T-cell (primary cell): ENCODE measurements at places on chromosomes 6 and 20.

DNA sequence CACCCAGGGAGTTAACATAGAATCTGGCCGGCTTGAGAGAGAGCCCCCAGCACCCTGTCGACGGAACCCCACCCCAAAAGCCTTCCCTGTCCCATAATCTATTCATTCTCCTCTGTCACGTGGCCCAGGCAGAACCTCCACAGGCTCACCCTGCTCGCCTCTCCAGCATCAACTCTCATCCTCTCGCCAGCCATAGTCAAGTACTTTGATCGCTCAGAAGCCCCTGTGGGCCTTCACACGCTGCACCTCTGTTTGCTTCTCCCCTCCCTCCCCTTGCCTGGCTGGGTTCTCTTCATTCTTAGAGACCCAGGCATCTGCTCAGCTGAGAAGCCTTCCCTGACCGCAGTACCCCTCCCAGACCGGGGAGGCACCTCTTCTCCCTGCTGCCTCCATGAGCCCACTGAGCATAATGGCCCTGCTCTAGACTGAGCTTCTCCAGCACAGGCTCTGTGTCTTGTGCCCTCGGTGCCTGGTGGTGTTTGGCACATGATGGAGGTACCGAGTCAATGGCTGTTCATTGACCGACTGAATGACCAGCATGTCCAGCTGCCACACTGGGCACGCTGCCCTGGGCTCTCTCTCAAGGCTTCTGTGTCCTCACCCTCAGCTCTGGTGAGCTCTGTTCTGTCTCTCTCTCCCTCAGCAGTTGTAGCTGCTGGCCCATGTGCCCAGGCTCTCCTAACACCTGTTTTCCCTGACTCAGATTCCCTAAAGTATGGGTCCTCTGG, 33.7 kb downstream of the PKIG start:
- no peaks in the 10 kb centered on the region for H3K27me3 ChIP-seq
- no peak overlapping the region for H3K4me3 ChIP-seq
- DNase-seq = no peak
- peak overlapping the region; percentile 52 for H3K27ac ChIP-seq
- peaks cover 64% of the 10 kb centered on the region for H3K4me1 ChIP-seq

DNA sequence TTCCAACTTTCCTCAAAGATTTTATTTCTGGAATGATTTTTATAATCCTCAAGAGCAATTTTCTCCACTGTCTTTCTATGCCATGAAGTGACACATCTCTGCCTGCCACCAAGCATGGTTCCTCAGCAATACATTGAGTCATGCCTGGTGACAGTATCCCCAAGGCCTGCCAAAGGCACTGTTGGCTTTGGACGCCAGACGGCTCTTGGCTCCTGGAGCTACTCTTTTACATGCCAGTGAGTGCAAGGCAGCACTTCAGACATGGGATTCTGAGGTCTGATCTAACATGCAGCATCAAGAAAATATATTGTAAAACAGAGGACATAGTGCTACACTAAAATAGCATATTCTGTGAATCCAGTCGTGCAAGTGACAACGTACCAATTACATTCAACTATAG, 20.1 kb upstream of the PLEKHG1 start:
- DNase-seq = no peak
- no peaks in the 10 kb centered on the region for H3K36me3 ChIP-seq

GRCh38 chr6:157987788-157988699, 6.4 kb downstream of the SYNJ2 start:
- no peak for DNase-seq
- peaks cover 2% of the 10 kb centered on the region for H3K36me3 ChIP-seq
- no peaks in the 10 kb centered on the region for H3K27me3 ChIP-seq
- H3K27ac ChIP-seq = no peak overlapping the region

GRCh38 chr6:167799033-167799821, 27.5 kb upstream of the AFDN start:
- no peak overlapping the region for H3K4me3 ChIP-seq
- no peaks in the 10 kb centered on the region for H3K4me1 ChIP-seq

DNA sequence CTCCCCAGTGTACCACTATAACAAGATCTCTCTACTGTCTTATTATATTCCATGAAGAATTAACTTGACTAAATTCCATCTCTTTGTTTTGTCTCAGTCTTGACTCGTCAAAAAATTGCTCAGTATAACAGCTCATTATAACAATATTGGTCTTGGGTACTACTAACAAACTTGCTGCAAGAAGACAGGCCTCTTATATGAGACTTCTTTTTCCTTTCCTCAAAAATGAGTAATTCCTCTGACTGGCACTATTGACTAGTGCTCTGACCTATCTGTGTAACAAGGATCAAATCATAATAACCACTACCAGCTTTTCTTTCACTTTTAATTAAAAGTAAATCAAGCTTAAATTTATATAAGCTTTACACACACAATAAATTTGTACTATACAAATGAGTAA, 91.3 kb upstream of the THEMIS start:
- H3K27ac ChIP-seq = no peak overlapping the region
- no peak for DNase-seq
- no peaks in the 10 kb centered on the region for H3K36me3 ChIP-seq
- H3K4me3 ChIP-seq = no peak overlapping the region
- H3K27me3 ChIP-seq = no peaks in the 10 kb centered on the region

GRCh38 chr6:91042656-91043055, 455.8 kb upstream of the MAP3K7 start:
- no peak overlapping the region for H3K4me3 ChIP-seq
- no peaks in the 10 kb centered on the region for H3K4me1 ChIP-seq
- no peak for DNase-seq
- no peaks in the 10 kb centered on the region for H3K36me3 ChIP-seq

- no peaks in the 10 kb centered on the region for H3K27me3 ChIP-seq
- no peak overlapping the region for H3K4me3 ChIP-seq
- no peaks in the 10 kb centered on the region for H3K36me3 ChIP-seq
Measured at GRCh38 chr6:82264824-82265223, 17.3 kb upstream of the IBTK start.
